ENCODE measurements at places on chromosomes 5 and 9.

- no peak for DNase-seq
Measured at GRCh38 chr5:168807287-168807686, 228.1 kb upstream of the PANK3 start.

GRCh38 chr5:93082981-93083380, 498.0 kb downstream of the NR2F1-AS1 start:
- no peak for DNase-seq

DNA sequence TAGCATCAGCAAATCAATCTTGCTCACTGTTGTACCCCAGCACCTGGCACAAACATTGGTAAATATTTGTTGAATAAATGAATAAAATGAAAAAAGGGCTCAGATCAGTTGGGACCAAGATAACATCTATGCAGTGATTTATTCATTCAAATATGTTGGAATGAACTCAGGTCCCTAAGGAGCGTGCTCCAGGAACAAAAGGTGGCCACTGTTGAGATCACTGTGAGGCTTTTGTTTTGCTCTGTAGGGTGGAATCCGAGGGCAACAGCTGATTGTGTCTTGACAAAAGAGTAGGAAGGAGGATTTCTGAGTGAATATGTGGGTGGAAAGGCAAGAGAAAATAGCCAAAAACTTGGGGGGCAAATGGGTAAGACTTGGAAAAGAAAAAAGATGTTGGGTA, 89.7 kb downstream of the PPP2R2B start:
- no peak for DNase-seq

GRCh38 chr9:11128156-11128555, 515.4 kb upstream of the PTPRD start:
- DNase-seq, result no peak

GRCh38 chr5:93343570-93343969, 237.4 kb downstream of the NR2F1-AS1 start:
- DNase-seq, result no peak

DNA sequence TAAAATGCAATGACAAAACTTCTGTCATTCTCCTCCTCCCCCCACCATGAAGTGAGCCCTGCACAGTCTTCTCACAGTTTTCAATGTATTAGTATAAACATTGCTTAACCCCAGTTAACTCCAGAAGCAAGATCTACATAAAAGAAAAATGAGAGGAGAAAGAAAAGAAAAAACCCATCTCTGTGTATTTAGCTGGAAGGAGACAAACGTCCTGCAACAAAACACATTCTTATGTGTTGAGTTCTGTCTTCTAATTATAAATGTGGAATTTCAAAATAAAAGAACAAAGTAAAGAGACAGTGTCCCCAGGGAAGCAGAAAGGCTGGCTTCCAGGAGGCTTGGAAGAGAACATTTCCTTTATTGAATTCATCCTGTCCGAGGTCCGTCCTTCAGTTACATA, 491.9 kb upstream of the TUSC1 start:
- no peak for DNase-seq

DNA sequence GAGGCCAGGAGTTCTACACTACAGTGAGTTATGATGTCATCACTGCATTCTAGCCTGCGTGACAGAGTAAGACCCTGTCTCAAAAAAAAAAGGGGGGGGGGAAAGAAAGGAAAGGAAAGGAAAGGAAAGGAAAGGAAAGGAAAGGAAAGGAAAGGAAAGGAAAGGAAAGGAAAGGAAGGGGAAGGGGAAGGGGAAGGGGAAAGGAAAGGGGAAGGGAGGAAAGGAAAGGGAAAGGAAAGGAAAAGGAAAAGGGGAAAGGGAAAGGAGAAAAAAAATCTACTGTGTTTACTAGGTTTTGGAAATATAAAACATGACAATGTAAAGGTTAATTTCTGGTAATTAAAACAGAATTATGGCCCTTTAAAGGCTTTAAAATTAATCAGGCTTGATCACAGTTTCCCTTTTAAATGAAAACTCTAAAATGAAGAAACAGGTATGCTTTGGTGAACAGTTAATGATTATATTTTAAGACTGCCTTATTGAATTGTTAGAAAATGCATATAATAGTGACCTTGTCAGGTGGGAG, 131.9 kb upstream of the POU5F2 start:
- DNase-seq, result no peak

GRCh38 chr9:123509646-123510045, 153.6 kb downstream of the CRB2 start:
- DNase-seq, result no peak

DNA sequence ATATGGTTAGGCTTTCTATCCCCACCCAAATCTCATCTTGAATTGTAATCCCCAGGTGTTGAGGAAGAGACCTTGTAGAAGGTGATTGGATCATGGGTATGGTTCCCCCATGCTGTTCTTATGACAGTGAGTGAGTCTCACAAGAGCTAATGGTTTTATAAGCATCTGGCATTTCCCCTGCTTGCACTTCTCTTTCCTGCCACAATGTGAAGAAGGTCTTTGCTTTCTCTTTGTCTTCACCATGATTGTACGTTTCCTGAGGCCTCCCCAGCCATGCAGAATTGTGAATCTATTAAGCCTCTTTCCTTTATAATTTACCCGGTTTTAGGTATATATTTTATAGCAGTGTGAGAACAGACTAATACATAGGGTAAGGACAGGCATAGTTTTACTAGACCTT, 334.5 kb downstream of the TLR4 start:
- no peak for DNase-seq

DNA sequence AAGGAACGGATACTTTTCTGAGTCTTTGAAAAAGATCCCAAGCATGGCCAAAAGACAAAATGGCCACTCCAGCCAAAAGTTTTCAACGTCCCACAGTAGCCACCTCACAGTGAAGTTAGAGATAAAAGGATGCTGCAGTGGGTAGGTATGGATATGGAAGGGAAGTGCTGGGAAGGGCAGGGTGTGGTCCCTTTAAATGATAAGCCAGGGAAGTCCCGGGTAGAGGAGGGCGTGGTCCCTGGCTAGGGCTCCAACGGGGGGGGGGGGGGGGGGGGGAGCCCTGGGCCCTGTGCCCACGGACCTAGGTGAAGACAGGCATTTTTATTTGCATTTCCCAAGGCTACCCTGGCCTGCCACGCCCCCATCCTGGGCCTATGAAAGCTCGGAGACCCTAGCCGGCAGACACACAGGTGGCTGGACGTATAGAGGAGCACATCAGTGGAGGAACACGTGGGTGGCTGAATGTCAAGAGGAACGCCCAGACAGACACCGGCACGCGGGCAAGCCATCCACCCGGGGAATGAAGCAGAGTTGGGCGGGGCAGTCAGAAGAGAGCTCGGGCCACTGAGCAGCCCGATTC, 306.7 kb downstream of the NFIB start:
- DNase-seq, result no peak

GRCh38 chr5:55668356-55668755, 43.8 kb downstream of the SLC38A9 start:
- no peak for DNase-seq

DNA sequence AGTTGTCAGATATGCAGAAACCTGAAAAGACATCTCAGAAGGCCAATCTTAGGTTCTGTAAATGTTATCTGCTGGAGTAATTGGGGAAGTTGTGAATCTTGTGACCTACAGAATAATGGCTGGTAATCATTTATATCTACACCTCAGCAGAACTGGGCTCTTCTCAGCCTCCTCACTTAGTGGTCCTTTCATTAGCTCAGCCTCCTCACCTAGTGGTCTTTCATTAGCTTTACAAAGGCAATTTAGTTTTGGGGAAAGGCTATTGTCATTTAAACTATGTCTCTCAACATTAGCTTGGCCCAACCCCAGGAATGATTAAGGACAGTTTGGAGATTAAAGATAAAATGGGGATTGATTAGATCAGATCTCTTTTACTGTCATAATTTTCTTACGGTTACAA, 284.2 kb upstream of the SGCD start:
- no peak for DNase-seq

GRCh38 chr5:159678657-159679392, 237.5 kb upstream of the ADRA1B start:
- DNase-seq, result peak; percentile 23
